ENCODE measurements at places on chromosomes 1 and 21. TPM values are rescaled to one million over a fixed set of nuclear protein-coding genes. Genes with fewer than 3 reads are reported as not detected.

DNA sequence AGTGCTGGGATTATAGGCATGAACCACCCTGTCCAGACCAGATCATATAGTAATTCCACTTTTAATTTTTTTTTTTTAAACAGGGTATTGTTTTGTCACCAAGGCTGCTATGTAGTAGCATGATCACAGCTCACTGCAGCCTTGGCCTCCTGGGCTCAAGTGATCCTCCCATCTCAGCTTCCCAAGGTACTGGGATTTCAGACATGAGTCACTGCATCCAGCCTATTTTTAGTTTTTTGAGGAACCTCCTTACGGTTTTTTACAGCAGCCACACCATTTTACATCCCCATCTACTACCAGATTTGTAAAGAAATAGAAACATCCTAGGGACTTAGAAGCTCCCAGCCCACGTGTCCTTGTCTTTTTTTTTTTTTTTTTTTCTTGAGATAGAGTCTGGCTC, 24.0 kb downstream of the L1TD1 start:
- no peak for DNase-seq

DNA sequence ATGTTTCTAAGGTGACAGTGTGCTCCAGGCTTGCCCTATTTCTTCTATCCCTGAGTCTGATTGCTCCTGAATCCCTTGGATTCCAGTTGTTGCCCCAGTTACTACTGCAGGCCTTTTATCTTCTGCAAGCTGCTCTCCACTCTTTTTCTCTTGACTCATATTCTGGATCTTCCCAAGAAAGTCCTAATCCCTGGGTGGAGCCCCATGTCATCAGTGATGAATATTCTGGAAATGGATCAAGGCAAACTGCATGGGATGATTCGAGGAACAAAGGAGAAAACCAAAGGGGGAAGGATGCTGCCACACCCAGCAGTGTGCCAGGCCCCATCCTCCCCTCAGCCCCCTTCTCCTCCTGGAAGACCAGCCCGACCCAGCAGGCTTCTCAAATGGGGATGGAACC, 63.3 kb upstream of the ATP2B4 start:
- DNase-seq = no peak

DNA sequence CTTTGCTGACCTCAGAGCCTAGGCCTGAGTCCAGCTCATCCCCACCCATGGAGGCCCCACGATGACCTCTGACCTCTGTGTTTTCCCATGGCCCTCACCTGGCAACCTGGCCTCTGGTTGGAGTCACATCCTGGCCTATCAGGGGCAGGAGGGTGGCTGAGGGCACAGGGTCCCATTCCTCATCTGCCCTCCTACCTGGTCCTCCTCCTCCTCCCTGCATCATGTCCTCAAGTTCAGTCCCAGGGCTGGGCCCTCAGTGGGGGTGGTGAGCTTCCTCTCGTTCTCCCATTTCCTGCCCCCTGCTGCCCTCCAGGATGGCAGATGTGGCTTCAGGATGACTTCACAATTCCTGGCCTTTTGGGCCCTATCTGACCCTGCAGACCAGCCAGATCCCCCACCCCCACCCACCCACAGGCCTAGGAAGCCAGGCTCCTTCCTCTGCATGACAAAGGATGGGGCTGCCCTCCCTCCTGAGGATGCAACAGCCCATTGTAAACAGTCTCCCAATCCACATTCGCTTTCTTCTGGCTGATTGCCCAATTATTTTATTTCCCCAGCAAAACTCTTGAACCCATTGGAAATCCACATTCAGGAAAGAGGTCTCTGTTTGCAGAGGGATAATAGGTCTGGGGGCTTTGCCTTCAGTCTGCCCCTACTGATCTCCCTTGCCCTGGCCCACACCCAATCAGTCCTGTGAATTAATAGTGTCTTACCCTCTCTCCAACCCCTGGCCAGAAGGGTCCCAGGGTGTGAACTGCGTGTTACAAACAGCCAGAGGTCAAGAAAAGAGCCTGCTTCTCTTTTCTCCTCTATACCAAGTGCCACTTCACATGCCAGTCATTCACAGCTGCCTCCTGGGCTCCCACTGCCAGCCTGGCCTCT, 10.3 kb upstream of the LEFTY1 start:
- no peak for DNase-seq

The LCE3E gene
- polyA plus RNA-seq = not detected

The GJB5 gene
- polyA plus RNA-seq = 0.40 TPM

- DNase-seq = peak; percentile 30
Observed at GRCh38 chr1:241934201-241934848, 23.2 kb upstream of the BECN2 start.

DNA sequence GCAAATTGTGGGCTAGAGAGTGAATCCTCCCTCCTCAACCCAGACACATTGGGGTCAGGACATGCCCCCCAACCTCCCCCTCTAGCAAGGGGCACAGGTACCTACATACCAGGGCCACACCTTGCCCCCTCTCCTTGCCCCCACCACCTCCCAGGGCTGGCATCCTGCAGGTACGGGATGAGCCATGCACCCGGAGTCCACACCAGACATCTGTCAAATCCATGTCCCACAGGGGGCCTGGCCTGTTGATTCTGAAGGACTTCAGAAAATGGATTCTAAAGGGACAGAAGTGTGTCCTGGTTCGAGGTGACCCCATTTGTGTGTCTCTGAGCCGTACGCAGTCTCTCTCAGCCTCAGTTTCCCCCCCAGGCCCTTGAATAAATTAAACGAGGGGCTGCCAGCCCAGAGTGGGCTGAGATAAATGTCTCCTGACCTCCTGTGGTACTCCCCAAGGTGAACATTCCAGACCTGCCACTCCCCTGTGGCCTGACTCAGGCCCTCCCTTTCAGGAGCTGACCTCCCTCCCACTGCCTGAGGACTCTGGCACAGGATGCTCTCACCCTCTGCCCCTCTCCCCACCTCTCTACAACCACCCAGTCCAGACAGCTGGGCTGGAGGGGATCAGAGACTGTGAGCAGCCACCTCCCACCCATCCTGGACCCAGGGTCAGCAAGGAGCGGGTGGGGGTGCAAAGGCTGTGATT, 94.5 kb downstream of the EPHB2 start:
- no peak for DNase-seq

DNA sequence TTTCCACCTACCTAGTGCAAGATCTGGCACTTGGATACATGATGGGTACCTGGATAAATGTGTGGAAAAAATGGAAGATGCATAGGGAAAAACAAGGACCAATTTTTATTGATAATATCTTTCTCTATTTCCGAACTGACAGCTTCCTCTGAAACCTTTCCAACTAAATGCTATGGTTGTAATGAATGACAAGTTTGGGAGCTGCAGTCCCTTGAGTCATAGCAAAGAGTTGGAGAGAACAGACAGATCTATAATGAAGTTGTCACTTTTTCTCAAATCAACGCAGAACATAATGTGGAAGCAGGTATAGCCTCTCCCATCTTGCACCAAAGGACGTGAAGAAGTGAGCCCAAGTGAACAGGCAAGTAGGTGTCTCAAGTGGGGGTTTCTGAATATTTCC, 296.5 kb upstream of the KAZN start:
- no peak for DNase-seq

- no peak for DNase-seq
Observed at GRCh38 chr1:201480231-201481003, 11.4 kb upstream of the PHLDA3 start.

GRCh38 chr1:112718691-112719418, 3.7 kb upstream of the PPM1J start:
- DNase-seq = no peak

- DNase-seq = no peak
Observed at GRCh38 chr1:232965124-232965911, 14.9 kb downstream of the NTPCR start.

GRCh38 chr1:55773211-55773940, 558.2 kb upstream of the USP24 start:
- DNase-seq = no peak

DNA sequence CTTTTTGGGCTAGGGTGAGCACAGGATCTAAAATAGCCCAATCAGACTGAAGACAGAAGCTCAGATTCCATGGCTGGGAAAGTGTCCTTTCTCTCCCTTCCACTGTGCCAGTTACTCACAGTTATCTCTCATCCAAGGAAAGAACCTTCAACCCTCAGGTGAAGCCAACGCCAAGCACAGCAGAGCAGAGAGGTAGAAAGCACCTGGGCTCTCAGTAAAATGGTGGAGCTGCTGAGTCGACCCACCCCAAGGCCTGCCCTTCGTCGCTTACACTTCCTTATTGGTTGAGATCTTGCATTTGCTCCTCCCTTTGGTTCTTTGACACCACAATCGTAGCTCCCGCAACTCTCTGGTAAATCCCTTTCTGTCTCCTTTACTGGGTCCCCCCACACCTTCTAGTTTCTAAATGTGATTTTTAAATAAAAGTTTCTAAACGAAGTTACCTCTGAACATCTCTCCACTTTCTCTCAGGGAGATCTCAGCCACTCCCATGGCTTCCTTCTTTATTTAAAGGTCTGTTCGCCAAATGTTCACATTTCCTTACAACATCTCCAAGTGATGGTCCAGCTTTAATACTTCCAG, 27.5 kb upstream of the SLC30A1 start:
- no peak for DNase-seq

DNA sequence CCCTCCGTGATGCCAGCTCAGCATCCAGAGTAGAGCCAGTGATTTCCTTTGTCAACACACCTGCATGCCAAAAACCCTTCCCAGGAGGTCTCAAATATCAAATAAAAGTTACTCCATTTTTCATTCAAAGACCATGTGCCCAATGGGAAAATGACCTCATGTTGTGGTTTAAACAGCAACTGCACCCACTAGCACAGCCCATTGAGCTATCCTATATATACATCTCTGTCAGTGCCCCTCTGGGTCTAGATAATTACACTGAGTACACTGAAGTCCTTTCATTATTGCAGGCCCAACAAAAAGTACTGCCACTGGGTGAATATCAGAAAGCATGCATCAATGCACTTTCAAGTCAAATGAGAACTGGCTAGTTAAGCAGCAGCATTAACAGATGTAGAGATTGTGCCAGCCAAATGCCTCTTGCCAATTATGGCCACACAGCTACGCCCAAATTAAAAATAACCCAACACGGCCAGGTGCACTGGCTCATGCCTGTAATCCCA, 117.7 kb downstream of the SLC45A1 start:
- DNase-seq = no peak

GRCh38 chr1:28322194-28322593, 6.6 kb upstream of the MED18 start:
- peak; percentile 62 for DNase-seq
